H1 (cell line): ENCODE measurements at places on chromosomes 13 and 19.

DNA sequence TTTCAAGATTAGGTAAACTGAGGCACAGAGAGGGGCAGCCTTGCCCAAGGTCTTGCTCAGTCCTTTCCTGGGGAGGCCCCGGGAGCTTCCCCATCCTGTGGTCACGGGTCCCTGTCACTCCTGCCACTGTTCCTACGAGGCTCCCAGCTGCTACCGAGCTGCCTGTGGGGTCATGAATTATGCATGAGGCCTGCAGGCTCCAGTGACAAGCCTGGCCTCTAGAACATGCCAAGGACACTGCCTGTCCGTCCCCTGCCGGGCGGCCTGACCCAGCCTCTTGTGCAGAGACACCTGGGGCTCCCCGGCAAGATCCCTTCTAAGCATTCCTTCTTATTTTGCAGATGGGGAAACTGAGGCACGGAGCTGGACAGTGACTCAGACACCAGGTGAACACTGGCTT, 2.7 kb downstream of the FCHO1 start:
- no peaks in the 10 kb centered on the region for H3K36me3 ChIP-seq
- H3K27me3 ChIP-seq = no peaks in the 10 kb centered on the region
- H3K4me3 ChIP-seq = no peak overlapping the region
- DNase-seq = no peak
- no peaks in the 10 kb centered on the region for H3K4me1 ChIP-seq
- no peak overlapping the region for H3K27ac ChIP-seq

DNA sequence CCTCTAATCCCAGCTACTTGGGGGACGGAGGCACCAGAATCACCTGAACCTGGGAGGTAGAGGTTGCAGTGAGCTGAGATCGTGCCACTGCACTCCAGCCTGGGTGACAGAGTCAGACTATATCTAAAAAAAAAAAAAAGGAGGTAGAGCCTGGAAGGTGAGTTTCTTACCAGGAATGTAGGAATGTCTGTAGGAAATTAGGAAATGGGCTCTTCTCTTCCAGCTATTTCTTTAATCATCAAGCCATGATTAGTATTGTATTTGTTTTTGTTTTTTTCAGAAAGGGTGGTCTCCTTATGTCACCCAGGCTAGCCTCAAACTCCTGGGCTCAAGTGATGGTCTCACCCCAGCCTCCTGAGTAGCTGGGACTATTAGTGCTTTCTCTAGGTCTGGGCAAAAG, 26.3 kb upstream of the SERP2 start:
- H3K36me3 ChIP-seq = no peaks in the 10 kb centered on the region
- no peak for DNase-seq
- no peaks in the 10 kb centered on the region for H3K27me3 ChIP-seq
- no peak overlapping the region for H3K4me3 ChIP-seq
- H3K4me1 ChIP-seq = no peaks in the 10 kb centered on the region
- H3K27ac ChIP-seq = no peak overlapping the region

- peak; percentile 21 for DNase-seq
- no peak overlapping the region for H3K4me3 ChIP-seq
- H3K27ac ChIP-seq = no peak overlapping the region
- no peaks in the 10 kb centered on the region for H3K4me1 ChIP-seq
- H3K27me3 ChIP-seq = no peaks in the 10 kb centered on the region; the same call in 1 of the 2 replicates
- H3K36me3 ChIP-seq = no peaks in the 10 kb centered on the region
Measured at GRCh38 chr19:39563408-39563807, 23.4 kb upstream of the EID2 start.

- DNase-seq = no peak
- H3K4me3 ChIP-seq = no peak overlapping the region
- no peaks in the 10 kb centered on the region for H3K36me3 ChIP-seq
Measured at GRCh38 chr19:16334411-16334810, 9.8 kb downstream of the KLF2 start.

GRCh38 chr13:51326777-51327176, 12.7 kb upstream of the SERPINE3 start:
- H3K4me1 ChIP-seq = peaks cover 4% of the 10 kb centered on the region; the same call in 1 of the 2 replicates
- no peaks in the 10 kb centered on the region for H3K36me3 ChIP-seq
- no peak for DNase-seq
- H3K27me3 ChIP-seq = no peaks in the 10 kb centered on the region
- H3K4me3 ChIP-seq = no peak overlapping the region

GRCh38 chr13:100549316-100549715, 39.3 kb downstream of the GGACT start:
- no peaks in the 10 kb centered on the region for H3K27me3 ChIP-seq
- no peaks in the 10 kb centered on the region for H3K36me3 ChIP-seq
- no peaks in the 10 kb centered on the region; the same call in 1 of the 2 replicates for H3K4me1 ChIP-seq
- no peak overlapping the region for H3K4me3 ChIP-seq
- peak; percentile 42 for DNase-seq

- H3K36me3 ChIP-seq = peaks cover 10% of the 10 kb centered on the region
- 0 out of 2 replicates have a peak overlapping the region, but pooled peaks have one; percentile 3 for H3K27ac ChIP-seq
- no peaks in the 10 kb centered on the region for H3K27me3 ChIP-seq
- H3K4me3 ChIP-seq = no peak overlapping the region
Measured at GRCh38 chr19:5969476-5969875, 8.5 kb downstream of the RANBP3 start.

DNA sequence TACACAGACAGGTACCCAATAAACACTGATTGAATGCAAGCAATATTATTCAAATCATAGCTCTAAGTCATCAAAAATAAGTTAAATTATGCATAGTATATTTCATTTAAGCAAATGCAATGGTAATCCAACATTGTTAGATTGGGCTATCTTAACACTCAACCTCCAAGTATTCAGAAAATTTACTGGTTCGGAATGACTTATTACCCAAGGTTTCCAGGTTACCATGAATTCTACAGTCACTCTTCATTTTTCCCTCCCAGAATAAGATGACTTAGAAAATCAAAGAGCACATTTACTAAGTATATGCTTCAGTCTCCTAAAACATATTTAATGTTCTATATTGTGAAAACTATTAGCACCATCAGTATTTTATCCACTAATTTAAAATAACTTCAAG, 6.0 kb downstream of the UBL3 start:
- DNase-seq = no peak
- H3K27me3 ChIP-seq = no peaks in the 10 kb centered on the region
- H3K27ac ChIP-seq = no peak overlapping the region
- peaks cover 8% of the 10 kb centered on the region for H3K4me1 ChIP-seq
- no peaks in the 10 kb centered on the region for H3K36me3 ChIP-seq

GRCh38 chr13:49858178-49858856, 65.8 kb upstream of the KPNA3 start:
- no peak overlapping the region for H3K27ac ChIP-seq
- no peak for DNase-seq
- H3K4me1 ChIP-seq = no peaks in the 10 kb centered on the region
- no peaks in the 10 kb centered on the region for H3K27me3 ChIP-seq
- no peaks in the 10 kb centered on the region for H3K36me3 ChIP-seq

DNA sequence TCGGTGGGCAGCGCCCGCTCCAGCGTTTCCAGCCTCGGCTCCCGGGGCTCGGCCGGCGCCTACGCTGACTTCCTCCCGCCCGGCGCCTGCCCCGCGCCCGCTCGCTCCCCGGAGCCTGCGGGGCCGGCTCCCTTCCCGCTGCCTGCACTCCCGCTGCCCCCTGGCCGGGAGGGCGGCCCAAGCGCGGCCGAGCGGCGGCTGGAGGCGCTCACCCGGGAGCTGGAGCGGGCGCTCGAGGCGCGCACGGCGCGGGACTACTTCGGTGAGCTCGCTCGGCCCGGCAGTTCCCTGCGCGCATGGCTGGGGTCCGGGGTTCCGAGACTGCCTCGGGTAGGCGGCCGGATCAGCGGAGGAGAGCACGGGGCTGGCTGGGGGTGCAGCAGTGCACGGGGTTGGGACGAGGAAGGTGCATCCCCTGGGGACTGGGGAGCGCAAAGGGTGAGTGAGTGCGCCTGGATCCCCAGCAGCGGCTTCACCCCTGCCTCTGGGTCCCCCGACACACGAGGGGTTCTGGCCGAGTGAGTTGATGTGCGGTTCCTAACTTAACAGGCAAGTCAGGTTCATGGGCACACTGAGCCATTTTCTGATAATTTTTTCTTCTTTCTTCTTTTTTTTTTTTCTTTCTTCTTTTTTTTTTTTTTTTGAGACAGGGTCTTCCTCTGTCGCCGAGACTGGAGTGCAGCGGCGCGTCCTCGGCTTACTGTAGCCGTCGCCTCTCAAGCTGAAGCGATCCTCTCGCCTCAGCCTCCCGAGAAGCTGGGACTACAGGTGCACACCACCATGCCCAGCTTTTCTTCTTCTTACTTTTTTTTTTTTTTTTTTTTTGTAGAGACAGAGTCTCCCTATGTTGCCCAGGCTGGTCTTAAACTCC, 1.1 kb downstream of the WTIP start:
- peaks cover 9% of the 10 kb centered on the region for H3K27me3 ChIP-seq
- H3K27ac ChIP-seq = no peak overlapping the region
- H3K4me1 ChIP-seq = peaks cover 18% of the 10 kb centered on the region

DNA sequence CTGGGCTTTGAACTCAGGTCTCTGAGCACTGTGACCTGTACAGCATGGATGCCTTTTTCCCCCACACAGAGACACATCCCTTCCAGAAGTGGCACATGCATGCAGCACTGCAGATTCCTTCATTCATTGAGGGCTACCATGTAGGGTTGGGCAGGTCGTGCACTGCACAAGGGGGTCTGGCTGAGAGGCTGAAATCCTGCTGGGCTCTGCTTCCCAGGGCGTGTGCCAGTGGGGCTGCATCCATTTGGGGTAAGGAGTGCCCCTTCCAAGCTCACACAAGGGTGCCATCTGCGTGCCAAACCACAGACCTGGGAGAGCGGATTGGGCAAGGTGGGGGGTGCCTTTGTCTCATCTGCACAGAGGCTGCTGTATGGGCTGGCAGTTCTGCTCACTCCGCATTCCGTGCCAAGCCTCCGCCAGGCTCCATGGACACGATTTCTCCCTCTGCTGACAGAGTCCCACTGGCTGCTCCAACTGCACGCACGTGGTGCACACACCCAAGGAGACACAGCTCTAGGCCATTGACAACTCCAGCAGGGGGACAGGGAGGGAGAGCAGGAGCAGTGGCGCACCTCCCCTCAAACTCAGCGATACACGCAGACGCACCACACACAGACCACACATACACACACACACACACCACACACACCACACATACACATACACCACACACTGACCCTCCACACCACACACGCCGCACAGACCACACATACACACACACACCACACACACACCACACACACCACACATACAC, 4.5 kb upstream of the SHISA7 start:
- no peaks in the 10 kb centered on the region for H3K36me3 ChIP-seq
- no peak overlapping the region for H3K27ac ChIP-seq
- H3K4me1 ChIP-seq = no peaks in the 10 kb centered on the region
- no peak overlapping the region for H3K4me3 ChIP-seq
- DNase-seq = no peak
- peaks cover 95% of the 10 kb centered on the region for H3K27me3 ChIP-seq

DNA sequence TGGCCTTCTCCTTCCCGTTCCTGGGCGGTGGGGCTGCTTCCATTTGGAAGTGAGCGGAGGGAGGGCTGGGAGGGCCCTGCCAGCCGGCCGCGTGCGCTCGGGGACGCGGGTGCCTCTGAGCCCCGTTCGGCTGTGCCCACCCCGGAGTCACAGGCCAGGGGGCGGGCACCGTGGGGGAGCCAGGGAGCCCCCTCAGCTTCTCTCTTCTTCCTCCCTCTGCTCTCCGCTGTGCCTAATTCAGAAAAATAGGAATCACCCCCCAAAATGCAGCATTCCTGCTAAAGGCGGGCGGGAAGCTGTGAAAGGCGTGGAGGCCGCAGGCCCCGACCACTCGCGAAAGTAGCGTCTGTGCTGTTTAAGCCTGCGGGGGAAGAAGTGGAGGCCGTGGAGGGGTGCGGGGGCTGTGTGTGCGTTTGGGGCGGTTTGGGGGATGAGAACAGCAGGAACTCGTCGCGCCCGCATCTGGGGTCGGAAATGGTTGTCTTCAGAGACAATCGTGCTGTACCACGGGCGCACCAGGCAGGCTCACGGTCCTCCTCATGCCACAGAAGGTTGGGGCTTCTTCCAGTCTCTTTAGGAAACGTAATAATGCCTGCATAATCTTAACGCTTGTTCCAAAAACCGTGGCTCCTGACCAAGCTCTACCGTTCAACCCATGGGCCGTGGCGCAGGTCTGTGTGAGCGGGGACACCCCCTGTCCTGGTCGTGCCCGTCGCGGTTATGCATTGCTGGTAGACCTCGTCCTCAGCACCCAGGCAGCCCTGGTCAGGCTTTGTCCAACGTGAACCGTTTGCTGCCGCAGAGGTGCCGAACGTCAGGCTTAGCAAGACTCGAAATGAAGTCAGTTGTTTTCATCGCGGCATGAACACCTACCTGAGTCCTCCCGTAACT, 110.4 kb upstream of the SOX1 start:
- H3K4me3 ChIP-seq = no peak overlapping the region
- no peak overlapping the region for H3K27ac ChIP-seq
- DNase-seq = peak; percentile 38

- H3K4me1 ChIP-seq = no peaks in the 10 kb centered on the region
- H3K27ac ChIP-seq = no peak overlapping the region
- H3K36me3 ChIP-seq = peaks cover 15% of the 10 kb centered on the region; the same call in 1 of the 2 replicates
- no peak overlapping the region for H3K4me3 ChIP-seq
- DNase-seq = no peak
- no peaks in the 10 kb centered on the region for H3K27me3 ChIP-seq
Measured at GRCh38 chr13:112837371-112838037, 131.5 kb upstream of the MCF2L start.
